ENCODE measurements at places on chromosomes 3 and 15. TPM values are rescaled to one million over a fixed set of nuclear protein-coding genes. Genes with fewer than 3 reads are reported as not detected.
A peak's percentile ranks its signal among the peaks of the same experiment; 100 is the strongest.

Gene ZDHHC23
- 1.8 TPM for total RNA-seq

Gene IGDCC3
- total RNA-seq = not detected

Gene CTDSPL2
- total RNA-seq = 76.6 TPM

Gene GOLGA8G
- total RNA-seq = not detected

Gene SLC12A8
- total RNA-seq = 0.45 TPM

Gene PIERCE2
- total RNA-seq = not detected

Gene GATM
- 1.5 TPM for total RNA-seq

Gene CRABP1
- total RNA-seq = not detected

- H3K27me3 ChIP-seq = no peaks in the 10 kb centered on the region
- H3K4me1 ChIP-seq = no peaks in the 10 kb centered on the region
- H3K4me3 ChIP-seq = no peak overlapping the region
- H3K36me3 ChIP-seq = peaks cover under 1% of the 10 kb centered on the region
- no peak for DNase-seq
These were observed 76.0 kb downstream of the MTHFS start for GRCh38 chr15:79820820-79821219.

GRCh38 chr15:78059110-78059839 lies 18.2 kb downstream of the TBC1D2B start:
- H3K27ac ChIP-seq = peak overlapping the region; percentile 45
- H3K36me3 ChIP-seq = peaks cover 23% of the 10 kb centered on the region
- H3K4me3 ChIP-seq = no peak overlapping the region
- DNase-seq = no peak

- DNase-seq = no peak
- peaks cover 3% of the 10 kb centered on the region for H3K27me3 ChIP-seq
- no peaks in the 10 kb centered on the region for H3K36me3 ChIP-seq
- no peak overlapping the region for H3K4me3 ChIP-seq
These were observed 148.6 kb downstream of the MEIS2 start for GRCh38 chr15:36951731-36952247.

DNA sequence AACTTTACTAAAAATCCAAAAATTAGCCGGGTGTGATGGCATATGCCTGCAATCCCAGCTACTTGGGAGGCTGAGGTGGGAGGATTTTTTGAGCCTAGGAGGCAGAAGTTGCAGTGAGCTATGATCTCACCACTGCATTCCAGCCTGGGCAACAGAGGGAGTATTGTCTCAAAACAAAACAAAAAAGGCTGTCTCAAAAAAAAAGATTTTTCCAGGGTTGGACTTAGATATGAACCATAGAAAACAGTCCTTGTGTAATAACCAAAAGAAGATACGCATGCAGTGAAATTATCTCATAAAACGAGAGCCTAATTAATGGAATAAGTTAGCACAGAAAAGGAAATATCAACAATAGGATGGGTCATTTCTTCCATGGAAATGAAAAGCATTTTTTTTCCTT lies 320.4 kb upstream of the RASGRP1 start:
- H3K27ac ChIP-seq = no peak overlapping the region
- no peak for DNase-seq
- peaks cover 7% of the 10 kb centered on the region for H3K27me3 ChIP-seq
- H3K36me3 ChIP-seq = no peaks in the 10 kb centered on the region
- no peak overlapping the region for H3K4me3 ChIP-seq
- H3K4me1 ChIP-seq = peaks cover 3% of the 10 kb centered on the region

DNA sequence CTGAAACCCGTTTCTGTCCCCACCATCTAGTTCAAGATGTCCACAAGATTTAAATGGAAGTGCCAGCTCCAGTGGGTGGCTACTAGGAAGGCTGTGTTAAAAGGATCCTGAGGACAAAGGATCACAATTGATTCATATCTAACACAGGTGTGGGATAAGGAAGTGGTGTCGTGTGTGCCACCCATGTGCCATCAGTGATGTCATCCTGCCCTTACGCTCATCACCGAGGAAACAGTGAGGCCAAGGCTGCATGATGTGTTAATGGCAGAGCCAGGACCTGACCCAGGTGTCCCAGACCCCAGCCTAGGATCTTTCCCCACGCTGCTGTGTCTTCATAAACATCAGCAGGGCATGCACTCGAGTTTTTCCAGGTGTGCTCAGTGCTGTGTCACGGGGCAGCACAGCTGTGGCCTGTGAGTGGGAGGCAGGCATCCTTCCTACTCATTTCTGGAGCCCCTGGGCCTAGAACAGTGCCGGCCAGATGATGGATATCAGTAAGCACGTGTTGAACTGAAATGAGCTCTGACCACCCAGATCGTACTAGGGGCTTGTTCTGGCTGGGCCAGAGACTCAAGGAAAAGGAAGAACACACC lies 10.6 kb upstream of the TGM5 start:
- H3K4me1 ChIP-seq = no peaks in the 10 kb centered on the region
- DNase-seq = no peak
- peaks cover 6% of the 10 kb centered on the region for H3K27me3 ChIP-seq

DNA sequence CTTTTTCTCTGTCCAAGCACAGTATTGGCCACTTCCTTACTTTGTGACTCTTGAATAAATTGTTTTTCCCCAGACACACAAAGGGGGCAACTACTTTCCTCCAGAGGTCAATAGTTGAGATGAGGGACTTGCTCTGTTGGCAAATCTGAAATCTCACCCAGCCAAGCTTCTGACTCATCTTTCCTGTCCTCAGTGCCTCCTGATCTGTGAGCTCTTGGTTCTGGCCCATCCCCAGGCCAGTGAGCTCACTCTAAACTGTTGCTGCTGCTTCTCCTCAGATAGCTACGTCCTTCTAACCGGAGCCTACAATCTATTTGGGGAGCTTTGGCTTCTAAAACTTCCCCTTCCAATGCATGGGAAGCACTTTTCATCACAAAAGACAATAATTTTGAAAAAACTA lies 50.0 kb upstream of the NMD3 start:
- H3K27me3 ChIP-seq = peaks cover 4% of the 10 kb centered on the region
- no peak for DNase-seq
- no peak overlapping the region for H3K27ac ChIP-seq
- H3K4me3 ChIP-seq = no peak overlapping the region

DNA sequence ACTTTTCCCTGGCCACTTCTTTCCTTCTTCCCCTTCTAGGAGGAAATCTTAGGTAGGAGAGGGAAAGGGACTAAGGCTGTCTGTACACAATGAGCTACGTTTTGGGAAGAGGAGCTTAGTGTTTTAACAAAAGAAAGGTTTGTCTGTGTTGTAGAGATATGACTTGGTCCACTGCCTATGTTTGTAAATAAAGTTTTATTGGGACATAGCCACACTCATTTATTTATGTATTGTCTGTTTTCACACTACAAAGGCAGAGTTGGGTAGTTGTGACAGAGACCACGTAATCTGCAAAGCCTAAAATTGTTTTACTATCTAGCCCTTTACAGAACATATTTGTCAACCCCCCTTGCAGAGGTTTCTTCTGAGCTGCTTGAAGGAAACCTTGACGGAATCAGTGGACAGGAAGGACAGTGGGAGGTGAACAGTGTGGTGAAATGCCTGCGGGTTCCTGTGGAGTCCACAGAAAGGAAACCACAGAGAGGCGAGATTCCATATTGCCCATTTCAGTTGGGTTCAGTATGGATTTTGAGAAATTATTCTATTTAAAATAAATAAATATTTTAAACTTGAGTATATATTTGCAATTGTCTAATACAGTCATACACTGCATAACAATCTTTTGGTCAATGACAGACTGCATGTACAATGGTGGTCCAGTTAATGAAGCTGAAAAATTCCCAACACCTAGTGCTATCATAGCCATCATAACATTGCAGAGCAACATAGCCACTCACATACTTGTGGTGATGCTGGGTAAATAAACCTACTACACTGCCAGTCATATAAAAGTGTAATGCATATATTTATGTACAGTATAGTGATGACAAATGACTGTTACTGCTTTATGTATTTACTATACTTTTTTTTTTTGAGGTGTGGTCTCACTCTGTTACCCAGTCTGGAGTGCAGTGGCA lies 157.9 kb upstream of the NUDT16 start:
- no peaks in the 10 kb centered on the region for H3K36me3 ChIP-seq
- H3K4me3 ChIP-seq = no peak overlapping the region
- DNase-seq = no peak
- no peak overlapping the region for H3K27ac ChIP-seq
- H3K4me1 ChIP-seq = peaks cover 6% of the 10 kb centered on the region

DNA sequence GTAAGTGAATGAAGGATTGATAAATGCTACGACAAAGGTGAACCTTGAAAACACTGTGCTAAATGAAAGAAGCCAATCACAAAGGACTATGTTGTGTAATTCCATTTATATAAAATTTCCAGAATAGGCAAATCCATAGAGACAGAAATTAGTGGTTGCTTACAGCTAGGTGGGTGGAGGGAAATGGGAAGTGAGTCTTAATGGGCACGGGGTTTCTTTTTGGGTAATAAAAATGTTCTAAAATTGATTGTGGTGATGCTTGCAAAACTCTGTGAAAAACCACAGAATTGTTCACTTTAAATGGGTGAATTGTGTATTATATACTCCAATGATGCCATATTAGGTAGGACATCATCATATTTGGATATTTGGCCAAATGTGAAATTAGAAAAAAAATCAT lies 20.9 kb upstream of the TEX9 start:
- H3K27me3 ChIP-seq = no peaks in the 10 kb centered on the region
- H3K36me3 ChIP-seq = no peaks in the 10 kb centered on the region
- no peak for DNase-seq
- no peaks in the 10 kb centered on the region for H3K4me1 ChIP-seq
- H3K4me3 ChIP-seq = no peak overlapping the region

GRCh38 chr3:71545330-71545729 lies 38.2 kb downstream of the FOXP1 start:
- no peak overlapping the region for H3K4me3 ChIP-seq
- H3K36me3 ChIP-seq = peaks cover 5% of the 10 kb centered on the region
- peaks cover 6% of the 10 kb centered on the region for H3K4me1 ChIP-seq
- no peak overlapping the region for H3K27ac ChIP-seq
- H3K27me3 ChIP-seq = no peaks in the 10 kb centered on the region

DNA sequence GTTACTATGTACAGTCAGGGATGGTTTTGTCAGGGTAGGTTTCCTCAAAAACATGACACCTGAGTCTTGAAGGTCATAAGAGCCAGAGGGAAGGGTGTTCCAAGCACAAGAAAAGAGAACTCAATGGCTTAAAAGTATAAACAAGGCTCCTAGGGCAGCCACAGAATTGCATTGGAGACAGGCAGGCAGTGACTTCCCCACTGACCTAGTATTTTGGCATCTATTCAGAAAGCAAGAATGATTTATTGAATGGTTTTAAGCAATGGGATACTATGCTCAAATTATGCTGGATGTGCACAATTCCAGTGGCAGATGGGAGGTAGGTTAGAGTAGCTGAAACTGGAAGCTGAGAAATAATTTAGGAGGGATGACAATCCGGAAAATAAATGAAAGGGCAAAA lies 54.0 kb downstream of the TSC22D2 start:
- no peaks in the 10 kb centered on the region for H3K27me3 ChIP-seq
- H3K4me3 ChIP-seq = no peak overlapping the region
- peaks cover 15% of the 10 kb centered on the region for H3K36me3 ChIP-seq
- no peak for DNase-seq

DNA sequence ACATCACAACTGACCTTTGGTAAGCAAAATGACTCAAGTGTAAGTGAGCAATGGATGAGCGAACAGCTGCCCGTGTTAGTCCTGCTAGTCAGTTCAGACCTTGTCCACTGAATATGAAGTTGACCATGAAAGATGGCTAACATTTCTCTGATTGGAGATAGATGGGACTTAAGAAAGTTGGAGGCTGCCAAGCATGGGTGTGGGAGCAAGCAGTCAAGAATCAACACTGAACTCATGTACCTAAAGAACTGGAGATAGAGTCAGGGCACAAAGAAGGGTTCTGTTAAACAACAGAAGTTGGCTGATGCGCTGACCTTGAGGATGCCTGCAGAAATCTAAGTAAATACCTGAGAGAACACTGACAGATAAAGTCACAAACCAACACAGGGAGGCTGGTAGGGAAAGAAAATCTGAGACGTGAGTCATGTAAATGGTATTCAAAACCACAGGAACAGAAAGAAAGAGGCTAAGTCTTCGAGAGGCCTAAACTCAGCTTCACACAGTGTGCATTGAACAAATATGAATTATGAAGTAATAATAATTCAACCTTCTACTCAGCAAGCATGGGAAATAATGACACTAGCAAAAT lies 30.7 kb upstream of the ANPEP start:
- peaks cover 11% of the 10 kb centered on the region for H3K36me3 ChIP-seq
- H3K27me3 ChIP-seq = no peaks in the 10 kb centered on the region
- H3K27ac ChIP-seq = no peak overlapping the region
- H3K4me1 ChIP-seq = no peaks in the 10 kb centered on the region
- DNase-seq = no peak

- H3K4me3 ChIP-seq = no peak overlapping the region
- DNase-seq = no peak
- H3K36me3 ChIP-seq = no peaks in the 10 kb centered on the region
- H3K27ac ChIP-seq = no peak overlapping the region
These were observed 8.4 kb upstream of the STARD5 start for GRCh38 chr15:81332326-81332725.

DNA sequence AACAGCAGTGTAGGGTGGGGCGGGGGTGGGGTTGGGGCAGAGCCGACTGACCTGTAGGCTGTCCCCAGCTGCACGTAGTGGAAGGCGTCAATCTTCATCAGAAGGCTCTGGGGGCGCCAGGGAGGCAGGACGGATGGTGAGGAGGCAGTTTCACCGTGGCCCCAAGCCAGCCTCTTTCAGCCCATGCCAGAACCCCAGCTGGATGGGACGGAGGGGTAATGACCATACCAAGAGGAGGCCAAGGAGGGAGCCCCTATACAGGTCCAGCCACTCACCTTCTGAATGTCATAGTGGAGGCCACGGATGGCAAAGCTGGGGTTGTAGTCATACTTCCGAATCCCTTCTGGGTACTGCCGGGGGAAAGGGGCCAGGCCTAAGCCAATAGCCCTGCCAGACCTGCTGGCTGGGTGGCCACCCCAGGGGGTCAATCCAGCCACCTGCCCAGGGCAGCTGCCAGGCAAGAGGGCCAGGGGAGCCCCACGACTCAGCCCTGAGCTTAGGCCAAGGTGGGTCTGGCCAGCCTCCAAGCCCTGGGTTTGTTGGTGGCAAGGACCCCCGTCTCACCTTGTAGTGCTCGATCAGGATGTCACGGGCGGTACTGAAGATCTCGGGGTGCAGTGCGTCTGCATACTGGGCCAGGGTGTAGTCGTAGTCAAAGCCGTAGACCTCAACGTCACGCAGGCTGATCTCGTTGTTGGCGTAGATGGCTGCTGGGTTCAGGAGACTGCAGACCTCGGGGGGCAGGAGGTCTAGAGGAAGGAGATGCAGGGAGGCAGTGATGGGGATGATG lies 4.9 kb downstream of the NT5DC2 start:
- DNase-seq = no peak
- no peaks in the 10 kb centered on the region for H3K27me3 ChIP-seq
- no peak overlapping the region for H3K4me3 ChIP-seq
- peaks cover 18% of the 10 kb centered on the region for H3K36me3 ChIP-seq

- peaks cover 13% of the 10 kb centered on the region for H3K27me3 ChIP-seq
- no peak for DNase-seq
- H3K36me3 ChIP-seq = no peaks in the 10 kb centered on the region
- no peak overlapping the region for H3K27ac ChIP-seq
- peaks cover 3% of the 10 kb centered on the region for H3K4me1 ChIP-seq
- H3K4me3 ChIP-seq = no peak overlapping the region
These were observed 42.2 kb downstream of the HES1 start for GRCh38 chr3:194178128-194178527.

Data from activated CD8-positive, alpha-beta T cell treated with anti-CD3 and anti-CD28 coated beads, Interleukin-2, amount 10 ng/mL, durations not matched to agents 7 days and 5 days (primary cell).